Type B pancreatic cell (in vitro differentiated cells): ENCODE measurements at places on chromosomes 6 and 20.

DNA sequence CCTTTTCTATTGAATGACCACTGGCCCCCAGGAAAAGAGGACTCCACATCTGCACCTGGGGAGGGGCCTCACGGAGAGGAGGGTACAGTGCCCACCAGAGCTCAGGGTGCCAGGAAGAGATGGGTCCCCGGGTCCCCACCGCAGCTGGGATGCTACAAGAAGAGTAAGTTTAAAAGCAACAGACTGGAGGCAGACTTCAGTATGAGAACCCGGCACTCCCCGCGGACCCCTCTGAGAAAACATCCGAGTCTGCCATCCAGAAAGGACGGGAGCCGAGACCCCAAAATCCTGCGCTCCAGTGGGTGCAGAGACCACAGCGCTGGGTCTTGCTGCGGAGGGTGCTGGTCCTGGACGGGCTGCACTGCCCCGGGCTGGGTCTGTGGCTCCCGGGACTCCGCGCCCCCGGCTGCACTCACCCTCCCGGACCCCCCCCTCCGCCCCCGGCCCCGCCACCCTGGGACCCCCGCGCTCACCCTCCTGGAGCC is 350 bp downstream of the HELZ2 start:
- H3K4me1 ChIP-seq = peaks cover 4% of the 10 kb centered on the region
- peak overlapping the region; percentile 55 for H3K27ac ChIP-seq
- H3K27me3 ChIP-seq = peaks cover 7% of the 10 kb centered on the region
- peak overlapping the region; percentile 85 for H3K4me3 ChIP-seq

DNA sequence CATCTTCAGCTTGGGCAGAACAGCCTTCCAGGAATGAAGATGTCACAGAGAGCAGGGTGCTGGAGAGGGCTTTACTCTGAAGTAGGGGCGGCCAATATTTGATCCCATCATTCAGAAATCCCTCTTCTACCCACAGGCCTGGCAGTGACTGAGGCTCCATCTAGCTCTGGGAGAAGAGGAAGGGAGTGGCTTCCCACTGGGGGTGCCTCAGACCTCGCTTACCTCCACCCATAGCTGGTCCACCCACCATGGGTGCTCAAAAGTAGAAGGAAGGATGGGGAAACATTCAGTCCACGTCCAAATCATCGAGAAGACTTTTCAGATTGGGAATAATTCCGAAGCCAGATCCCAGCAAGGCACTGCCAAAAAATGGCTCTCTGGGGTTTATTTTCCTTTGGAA is 11.8 kb upstream of the THBD start:
- H3K27ac ChIP-seq = no peak overlapping the region
- no peak for DNase-seq
- peaks cover 19% of the 10 kb centered on the region for H3K4me1 ChIP-seq
- H3K27me3 ChIP-seq = peaks cover 4% of the 10 kb centered on the region

GRCh38 chr6:134400941-134401340 is 83.0 kb upstream of the SGK1 start:
- H3K27me3 ChIP-seq = no peaks in the 10 kb centered on the region
- H3K4me1 ChIP-seq = peaks cover 8% of the 10 kb centered on the region

GRCh38 chr6:32982702-32983492 is 14.5 kb downstream of the BRD2 start:
- peaks cover 13% of the 10 kb centered on the region for H3K27me3 ChIP-seq
- H3K27ac ChIP-seq = peak overlapping the region; percentile 60
- H3K4me3 ChIP-seq = peak overlapping the region; percentile 30
- no peak for DNase-seq
